Stimulated activated naive CD8-positive, alpha-beta T cell treated with anti-CD3 and anti-CD28 coated beads, Interleukin-15, amount 100 ng/mL, for 72 hours (primary cell): ENCODE measurements at places on chromosomes 2 and 18.

- DNase-seq: no peak
These were observed 20.0 kb downstream of the ID2 start for GRCh38 chr2:8701681-8702379.

DNA sequence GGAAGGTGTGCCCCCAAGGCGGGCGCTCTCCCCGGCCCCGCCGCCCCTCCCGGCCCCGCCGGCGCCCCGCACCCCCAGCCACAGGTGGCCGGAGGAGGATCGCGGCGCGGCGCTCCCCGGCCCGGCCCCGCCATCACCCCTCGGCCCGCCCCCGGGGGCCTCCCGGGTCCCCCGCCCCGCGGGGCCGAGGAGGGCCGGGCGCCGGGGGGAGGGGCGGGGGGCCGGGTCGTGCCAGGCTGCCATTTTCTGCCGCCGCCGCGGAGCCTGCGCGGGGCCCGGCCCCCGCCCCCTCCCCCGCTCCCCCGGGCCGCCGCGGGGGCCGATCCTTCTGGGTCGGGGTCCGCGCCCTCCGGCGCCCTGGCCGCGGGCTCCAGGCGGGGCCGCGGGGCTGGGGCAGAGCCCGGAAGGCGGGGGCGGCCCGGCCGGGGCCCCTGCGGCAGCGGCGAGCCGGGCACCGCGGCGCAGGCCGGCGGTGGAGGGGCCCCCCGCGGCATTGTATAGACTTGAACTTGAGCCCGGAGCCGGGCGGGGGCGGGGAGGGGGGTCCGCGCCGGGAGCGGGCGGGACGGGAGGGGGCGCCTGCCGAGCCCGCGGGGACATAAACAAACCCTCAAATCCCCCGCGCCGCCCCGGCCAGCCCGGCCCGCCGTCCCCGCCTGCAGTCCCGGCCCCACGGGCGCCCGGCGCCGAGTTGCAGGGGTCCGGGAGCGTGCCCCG is 556 bp downstream of the DNMT3A start:
- DNase-seq: no peak

DNA sequence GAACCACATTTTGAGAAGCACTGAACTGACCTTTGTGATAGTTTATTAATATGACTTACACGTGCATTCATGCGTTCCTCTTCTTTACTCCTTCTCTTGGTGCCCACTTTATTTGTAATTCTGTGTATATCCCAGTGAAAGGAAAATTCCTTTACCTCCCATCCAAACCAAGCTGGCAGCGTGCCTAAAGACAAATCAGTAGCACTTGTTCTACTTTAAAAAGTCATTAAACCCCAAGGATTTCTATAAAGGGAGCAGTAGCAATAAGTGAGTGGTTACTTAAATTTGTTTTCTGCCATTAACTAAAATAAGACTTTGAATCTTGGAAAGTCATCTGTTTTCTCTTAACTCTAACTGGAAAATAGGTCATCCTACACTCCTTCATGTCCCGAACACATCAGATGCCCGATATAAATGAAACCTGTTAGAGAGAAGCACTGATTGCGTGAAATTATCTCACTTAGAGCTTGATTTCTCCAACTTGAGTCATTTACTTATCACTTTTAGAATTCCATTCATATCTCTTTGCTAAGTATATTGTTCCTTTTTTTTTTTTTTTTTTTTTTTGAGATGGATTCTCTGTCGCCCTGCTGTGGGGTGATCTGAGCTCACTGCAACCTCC is 10.7 kb downstream of the PIK3C3 start:
- no peak for DNase-seq

DNA sequence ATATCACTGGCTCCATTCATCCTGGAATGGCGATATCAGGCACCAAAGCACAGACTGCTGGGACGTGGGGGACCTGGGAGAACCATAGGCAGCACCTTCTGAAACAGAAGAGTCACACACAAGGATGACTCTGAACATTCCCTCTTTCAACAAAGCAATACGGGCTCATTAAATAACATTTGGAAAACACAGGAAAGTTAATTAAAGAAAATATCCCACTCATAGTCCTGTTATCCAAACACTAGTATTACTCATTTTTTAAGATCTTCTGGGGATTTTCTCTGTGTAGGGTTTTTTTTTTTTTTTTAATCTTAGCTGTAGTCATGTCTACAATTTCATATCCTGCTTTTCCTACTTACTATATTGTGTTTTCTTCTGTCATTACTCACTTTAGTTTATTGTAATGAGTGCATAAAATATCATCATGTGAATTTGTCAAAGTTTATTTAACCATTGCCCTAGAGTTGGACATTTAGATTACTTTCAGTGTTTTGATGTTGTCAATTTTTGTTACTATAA is 70.0 kb upstream of the SP3 start:
- no peak for DNase-seq

GRCh38 chr2:200466425-200467418 is 43.1 kb downstream of the KCTD18 start:
- peak; percentile 56 for DNase-seq

- DNase-seq: no peak
These were observed 137.1 kb downstream of the CTIF start for GRCh38 chr18:48675912-48676311.

GRCh38 chr2:11684894-11685460 is 15.0 kb upstream of the NTSR2 start:
- no peak for DNase-seq

DNA sequence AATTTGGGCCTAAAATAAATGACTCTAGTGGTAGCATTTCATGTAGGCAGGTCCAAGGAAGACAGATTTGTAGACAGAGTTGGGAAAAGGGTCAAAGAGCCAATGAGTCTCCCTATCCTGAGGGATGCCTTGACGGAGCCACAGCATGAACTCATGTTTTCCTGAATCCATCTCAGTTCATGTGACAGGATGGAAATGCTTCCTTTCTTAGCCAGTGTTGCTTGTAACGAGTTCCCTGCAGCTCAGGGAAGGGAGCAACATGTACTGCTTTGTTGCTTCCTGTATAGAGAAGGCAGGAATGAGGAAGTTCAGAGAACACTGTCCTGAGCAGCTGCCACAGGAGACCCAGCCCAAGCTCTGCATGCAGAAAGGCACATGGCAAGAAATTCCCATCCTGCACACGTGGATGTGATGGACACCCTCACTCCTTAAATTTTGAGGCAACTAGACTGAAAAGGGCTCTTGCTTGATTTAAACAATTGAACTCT is 27.9 kb downstream of the TMEM17 start:
- no peak for DNase-seq

- no peak for DNase-seq
These were observed 56.9 kb downstream of the ITGA6 start for GRCh38 chr2:172484253-172484652.

DNA sequence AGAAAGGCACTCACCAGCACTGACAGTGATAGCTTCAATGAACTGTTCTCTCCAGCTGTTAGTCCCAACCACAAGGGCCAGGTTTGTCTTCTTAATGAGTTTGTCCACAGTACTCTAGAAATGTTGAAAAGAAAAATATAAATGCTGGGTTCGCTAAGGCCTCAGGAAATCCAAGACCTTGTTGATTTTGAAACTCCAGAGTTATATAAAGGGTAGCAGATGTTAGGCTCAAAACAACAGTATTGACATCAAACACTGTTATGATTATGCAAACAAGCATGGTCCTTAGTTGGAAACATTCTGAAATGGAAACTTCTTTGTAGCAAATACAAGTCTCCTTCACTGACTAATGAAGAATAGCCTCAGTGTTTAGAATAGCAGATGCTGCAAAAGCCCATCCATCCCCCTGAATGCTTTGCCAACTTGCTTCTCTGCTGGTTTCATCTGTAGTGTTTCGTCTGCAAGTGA is 291.1 kb downstream of the SLC8A1 start:
- DNase-seq: no peak

DNA sequence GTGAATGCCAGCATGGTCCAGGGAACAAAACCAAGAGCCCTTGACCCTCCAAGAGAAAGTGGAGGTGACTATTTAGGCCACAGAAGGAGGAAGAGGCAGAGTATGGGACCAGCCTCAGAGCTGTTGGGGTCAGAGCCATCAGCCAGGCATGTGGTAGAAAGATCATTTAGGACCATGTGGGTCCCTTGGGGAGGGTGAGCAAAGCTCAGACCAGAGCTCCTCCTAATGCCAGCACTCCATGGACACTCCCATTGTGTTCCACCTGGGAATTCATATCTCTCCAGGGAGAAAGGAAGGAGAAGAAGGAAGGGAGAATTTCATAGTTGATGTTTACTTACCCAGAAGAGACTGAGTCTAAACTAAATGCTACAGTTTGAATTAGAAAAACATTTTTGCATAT is 73.2 kb downstream of the CYBRD1 start:
- DNase-seq: no peak

GRCh38 chr2:11389052-11389420 is 44.6 kb upstream of the ROCK2 start:
- DNase-seq: no peak

DNA sequence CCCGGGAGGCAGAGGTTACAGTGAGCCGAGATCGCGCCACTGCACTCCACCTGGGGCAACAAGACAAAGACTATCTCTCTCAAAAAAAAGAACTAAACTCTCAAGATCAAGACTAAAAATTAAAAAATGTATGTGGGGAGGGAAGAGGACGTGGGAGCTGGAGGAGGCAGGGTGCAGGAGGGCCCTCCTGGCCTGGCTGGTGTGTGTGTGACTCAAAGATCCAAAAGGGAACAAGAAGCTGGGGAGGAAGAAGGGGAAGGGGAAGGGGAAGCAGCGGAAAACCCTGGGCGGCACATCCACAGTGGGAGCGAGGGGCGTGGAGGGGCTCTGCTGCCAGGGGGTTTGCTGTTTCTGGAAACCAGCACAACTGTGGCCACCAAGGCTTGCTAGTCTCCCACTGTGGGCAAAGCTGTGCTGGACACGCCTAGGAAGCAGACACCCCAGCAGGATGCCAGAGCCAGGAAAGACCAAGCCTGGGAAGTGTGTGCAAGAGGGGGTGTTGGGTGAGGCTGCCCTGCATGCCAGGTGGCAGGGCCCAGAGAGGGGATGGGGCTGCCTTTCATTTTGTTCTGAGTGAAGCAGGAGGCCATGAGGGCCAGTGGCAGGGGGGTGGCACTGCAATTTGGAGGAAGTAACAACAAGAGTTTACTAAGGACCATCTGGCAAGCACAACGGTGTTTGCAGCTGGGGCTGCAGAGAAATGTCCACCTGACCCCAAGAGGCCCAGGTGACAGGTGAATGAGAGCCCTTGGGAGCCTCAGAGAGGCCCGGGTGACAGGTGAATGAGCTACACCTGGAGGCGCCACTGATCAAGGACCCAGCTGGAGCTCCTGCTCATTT is 44.5 kb downstream of the ANO7 start:
- no peak for DNase-seq

DNA sequence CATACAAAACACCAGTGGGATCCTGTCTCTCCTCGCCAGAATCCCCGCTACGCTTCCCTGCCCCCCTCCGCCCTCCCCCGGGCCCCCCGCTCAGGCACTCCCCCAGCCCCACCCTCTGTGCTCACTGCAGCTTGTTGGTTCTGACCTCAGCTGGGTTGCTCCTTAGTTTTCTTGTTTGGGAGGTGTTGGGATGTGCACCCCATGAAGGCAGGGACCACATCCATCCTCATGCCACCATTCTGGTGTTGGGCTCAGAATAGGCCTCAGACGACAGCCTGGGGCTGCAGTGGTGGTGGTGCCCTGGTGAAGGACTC is 4.6 kb downstream of the SNED1 start:
- no peak for DNase-seq
